CD4-positive, alpha-beta T cell treated with Interleukin-6 for 4 hours (primary cell): ENCODE measurements at places on chromosomes 16 and 17.
A peak's percentile ranks its signal among the peaks of the same experiment; 100 is the strongest.

GRCh38 chr17:31388351-31388750 lies 3.1 kb upstream of the RAB11FIP4 start:
- no peak for DNase-seq

GRCh38 chr16:28503470-28504259 lies 3.0 kb downstream of the IL27 start:
- DNase-seq: no peak

GRCh38 chr17:60471451-60471850 lies 49.2 kb downstream of the CHCT1 start:
- no peak for DNase-seq

DNA sequence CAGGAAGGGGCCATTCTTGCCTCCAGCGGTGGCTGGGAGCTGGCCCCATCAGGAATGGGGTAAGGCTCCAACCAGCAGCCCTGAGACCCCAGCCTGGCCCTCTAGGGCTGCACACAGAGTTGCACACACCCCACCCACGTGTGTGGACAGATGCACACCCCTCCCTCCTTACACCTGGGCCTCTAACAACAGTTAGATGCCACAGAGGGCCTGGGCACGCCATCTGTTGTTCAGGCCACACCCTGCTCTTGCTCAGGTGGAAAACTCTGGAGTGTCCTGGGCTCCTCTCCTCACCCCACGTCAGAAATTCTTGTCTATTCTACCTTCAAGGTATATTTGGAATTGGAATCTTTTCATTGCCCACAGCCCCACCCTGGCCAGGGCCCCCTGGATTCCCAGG lies 13.3 kb upstream of the RAI1 start:
- no peak for DNase-seq

GRCh38 chr17:50872710-50873424 lies 6.7 kb upstream of the TOB1 start:
- DNase-seq: peak; percentile 70

DNA sequence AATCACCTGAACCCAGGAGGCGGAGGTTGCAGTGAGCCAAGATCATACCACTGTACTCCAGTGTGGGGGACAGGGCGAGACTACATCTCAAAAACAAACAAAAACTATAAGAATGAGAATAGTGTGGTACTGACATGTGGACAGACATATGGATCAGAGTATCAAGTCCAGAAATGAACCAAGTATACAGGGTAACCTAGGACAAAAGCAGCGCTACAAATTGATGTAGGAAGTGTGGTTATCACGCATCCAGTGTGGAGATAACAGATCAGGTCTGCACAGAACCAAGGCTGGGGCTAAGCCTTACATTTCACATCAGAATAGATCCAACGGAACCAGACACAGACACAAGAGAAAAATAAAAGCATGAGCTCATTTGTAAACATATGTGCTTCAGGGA lies 23.0 kb upstream of the C16orf95 start:
- no peak for DNase-seq
